Sciatic nerve (tissue), 2 donors: ENCODE measurements at places on chromosomes 3 and 15. TPM values are rescaled to one million over a fixed set of nuclear protein-coding genes. Genes with fewer than 3 reads are reported as not detected.

DNA sequence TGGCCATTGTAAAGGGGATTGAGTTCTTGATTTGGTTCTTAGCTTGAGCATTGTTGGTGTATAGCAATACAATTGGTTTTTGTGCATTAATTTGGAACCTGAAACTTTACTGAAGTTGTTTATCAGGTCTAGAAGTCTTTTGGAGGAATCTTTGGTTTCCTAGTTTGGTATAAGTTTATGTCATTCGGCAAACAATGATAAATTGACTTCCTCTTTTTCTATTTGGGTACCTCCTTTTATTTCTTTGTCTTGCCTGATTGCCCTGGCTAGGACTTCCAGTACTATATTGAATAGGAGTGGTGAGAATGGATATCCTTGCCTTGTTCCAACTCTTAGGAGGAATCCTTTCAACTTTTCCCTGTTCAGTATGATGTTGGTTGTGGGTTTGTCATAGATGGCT, 32.1 kb downstream of the SPESP1 start:
- DNase-seq = no peak

Gene CASR
- total RNA-seq = not detected

Gene LINS1
- 20.0 TPM for total RNA-seq

Gene MME
- 296 TPM for total RNA-seq
